Hematopoietic multipotent progenitor cell treated with erythropoietin and hydrocortisone succinate and interleukin-3 and kit ligand, for 8 days (in vitro differentiated cells): ENCODE measurements at places on chromosomes 7 and 10.
A peak's percentile ranks its signal among the peaks of the same experiment; 100 is the strongest.

- no peak for DNase-seq
Observed at GRCh38 chr10:112961609-112962008, 11.6 kb downstream of the TCF7L2 start.

- no peak for DNase-seq
Observed at GRCh38 chr10:77452952-77453564, 184.6 kb downstream of the KCNMA1 start.

DNA sequence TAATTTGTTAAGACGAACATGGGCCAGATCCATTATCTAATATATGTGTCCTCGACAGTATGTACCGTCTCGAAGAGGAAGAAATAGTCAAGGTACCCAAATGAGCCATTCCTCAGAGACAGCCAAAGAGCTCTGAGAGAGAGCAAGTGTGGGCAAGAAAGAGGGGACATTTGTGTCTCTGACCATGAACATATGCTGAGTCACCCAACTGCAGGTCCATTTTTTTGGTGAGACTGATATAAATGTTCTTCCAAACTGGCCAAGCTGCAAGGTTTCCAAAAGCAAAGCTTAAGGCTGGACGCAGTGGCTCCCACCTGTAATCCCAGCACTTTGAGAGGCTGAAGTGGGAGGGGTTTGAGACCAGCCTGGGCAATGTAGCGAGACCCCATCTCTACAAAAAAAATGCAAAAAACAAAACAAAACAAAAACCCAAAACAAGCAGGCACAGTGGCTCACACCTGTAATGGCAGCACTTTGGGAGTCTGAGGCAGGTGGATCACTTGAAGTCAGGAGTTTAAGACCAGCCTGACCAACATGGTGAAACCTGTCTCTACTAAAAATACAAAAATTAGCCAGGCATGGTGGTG lies 26.0 kb upstream of the ATXN7L1 start:
- no peak for DNase-seq

GRCh38 chr7:47508389-47509380 lies 73.2 kb downstream of the TNS3 start:
- DNase-seq: peak; percentile 31

GRCh38 chr7:129212596-129212995 lies 12.2 kb upstream of the AHCYL2 start:
- no peak for DNase-seq

DNA sequence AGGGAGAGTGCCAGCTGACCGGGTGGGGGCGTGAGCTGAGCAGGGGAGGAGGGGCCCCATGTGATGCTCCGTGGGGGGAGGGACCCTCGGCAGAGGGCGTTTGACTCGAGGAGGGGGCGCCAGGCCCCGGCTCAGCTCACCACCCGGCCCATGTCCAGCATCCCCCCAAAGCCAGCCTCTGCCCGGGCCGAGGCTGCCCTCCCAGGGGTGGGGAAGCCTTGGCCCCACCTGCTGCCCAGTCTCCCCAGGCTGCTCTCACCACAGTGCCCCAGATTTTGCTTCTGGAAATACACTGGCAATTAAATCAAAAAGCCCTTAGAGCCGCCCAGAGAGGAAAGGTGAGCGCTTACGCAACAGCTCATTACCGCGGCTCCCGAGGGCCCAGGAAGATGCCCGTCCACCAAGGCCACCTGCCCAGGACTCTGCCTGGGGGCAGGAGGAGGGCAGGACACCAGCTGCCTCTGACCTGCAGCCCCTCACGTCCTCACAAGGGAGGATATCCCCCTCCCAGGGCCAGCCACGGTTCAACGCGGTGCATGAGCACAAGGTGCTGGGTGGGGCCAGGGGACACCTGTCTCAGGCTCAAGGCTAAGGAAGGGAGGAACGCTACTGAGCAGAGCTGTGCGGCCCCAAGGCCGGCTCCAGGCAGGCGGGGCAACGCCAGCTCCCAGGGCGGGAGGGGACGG lies 70.0 kb upstream of the INPP5A start:
- DNase-seq: no peak

- no peak for DNase-seq
Observed at GRCh38 chr7:7242899-7243298, 60.6 kb downstream of the C1GALT1 start.

GRCh38 chr7:99357701-99358490 lies 16.6 kb upstream of the ARPC1B start:
- no peak for DNase-seq

- DNase-seq: no peak
Observed at GRCh38 chr7:39880556-39880955, 69.5 kb upstream of the CDK13 start.

DNA sequence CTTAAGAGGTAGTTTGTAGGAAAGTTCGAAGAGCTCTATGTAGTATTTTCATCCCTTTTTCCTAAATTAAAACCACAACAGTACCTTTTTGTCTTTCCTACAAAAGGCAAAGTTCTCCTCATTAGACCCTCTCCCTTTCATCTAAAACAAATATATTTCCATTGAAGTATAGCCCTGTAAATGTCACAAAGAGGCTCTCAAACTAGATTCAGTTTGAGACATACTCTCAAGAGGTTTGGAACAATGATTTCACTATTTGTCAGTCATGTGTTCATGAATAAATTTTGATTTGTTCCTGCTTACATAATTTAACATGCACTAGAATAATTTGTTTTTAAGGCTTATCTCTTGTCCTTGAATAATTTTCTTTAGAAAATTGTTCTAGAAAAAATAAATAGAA lies 12.2 kb downstream of the TAS2R16 start:
- no peak for DNase-seq

- no peak for DNase-seq
Observed at GRCh38 chr7:454356-455109, 65.1 kb downstream of the PDGFA start.

DNA sequence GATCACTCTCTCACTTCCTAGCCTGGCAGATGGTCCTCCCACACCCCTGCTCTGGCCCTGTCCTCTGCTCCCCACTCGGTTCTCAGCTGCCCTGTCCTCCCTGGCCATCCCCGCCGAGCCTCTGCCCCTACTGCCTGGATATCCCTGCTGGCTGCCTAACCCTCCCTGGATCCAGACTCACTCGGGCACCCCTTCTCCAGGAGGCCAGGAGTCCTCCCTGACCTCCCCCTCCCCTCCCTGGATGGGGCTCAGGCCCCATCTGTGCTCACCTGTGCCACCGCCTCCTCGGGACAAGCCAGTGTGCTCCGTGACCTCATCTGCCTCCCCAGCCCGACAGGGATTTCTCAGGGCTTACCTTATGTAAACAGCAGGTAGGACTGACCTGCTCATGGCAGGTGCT lies 406.1 kb downstream of the TCERG1L start:
- no peak for DNase-seq

- DNase-seq: peak; percentile 55
Observed at GRCh38 chr10:117413928-117414618, 38.8 kb upstream of the PDZD8 start.

DNA sequence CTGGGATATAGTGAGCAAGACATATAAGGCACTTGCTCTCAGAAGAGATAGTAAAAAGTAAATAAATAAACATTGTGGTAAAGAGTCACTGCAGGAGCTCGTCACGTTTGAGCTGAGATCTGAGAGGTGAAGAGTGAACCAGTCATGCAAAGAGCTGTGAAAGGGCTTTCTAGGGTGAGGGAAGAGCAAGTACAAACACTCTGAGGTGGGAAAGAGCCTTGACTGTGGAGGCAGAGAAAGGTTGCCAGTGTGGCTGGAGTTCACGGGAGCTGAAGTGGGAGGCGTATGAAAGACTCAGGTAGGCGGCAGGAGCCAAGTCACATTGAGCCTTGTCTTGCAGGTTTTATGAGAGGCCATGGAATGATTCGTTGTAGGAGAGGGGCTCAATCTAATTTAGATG lies 141.0 kb downstream of the C1GALT1 start:
- no peak for DNase-seq
